ENCODE measurements at places on chromosomes 7 and 10. TPM values are rescaled to one million over a fixed set of nuclear protein-coding genes. Genes with fewer than 3 reads are reported as not detected.

DNA sequence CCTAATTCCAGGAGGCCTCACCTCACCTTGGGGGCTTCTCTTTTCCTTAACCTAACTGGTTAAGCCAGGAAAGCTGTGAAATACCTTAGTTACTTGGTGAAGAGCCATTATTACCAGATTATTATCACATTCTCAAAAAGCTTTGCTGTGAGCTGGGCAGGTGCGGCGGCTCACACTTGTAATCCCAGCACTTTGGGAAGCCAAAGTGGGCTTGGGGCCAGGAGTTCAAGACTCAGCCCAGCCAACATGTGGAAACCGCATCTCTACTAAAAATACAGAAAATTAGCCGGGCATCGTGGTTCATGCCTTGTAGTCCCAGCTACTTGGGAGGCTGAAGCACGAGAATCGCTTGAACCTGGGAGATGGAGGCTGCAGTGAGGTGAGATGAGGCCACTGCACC lies 102.4 kb upstream of the KLF6 start:
- DNase-seq = no peak

DNA sequence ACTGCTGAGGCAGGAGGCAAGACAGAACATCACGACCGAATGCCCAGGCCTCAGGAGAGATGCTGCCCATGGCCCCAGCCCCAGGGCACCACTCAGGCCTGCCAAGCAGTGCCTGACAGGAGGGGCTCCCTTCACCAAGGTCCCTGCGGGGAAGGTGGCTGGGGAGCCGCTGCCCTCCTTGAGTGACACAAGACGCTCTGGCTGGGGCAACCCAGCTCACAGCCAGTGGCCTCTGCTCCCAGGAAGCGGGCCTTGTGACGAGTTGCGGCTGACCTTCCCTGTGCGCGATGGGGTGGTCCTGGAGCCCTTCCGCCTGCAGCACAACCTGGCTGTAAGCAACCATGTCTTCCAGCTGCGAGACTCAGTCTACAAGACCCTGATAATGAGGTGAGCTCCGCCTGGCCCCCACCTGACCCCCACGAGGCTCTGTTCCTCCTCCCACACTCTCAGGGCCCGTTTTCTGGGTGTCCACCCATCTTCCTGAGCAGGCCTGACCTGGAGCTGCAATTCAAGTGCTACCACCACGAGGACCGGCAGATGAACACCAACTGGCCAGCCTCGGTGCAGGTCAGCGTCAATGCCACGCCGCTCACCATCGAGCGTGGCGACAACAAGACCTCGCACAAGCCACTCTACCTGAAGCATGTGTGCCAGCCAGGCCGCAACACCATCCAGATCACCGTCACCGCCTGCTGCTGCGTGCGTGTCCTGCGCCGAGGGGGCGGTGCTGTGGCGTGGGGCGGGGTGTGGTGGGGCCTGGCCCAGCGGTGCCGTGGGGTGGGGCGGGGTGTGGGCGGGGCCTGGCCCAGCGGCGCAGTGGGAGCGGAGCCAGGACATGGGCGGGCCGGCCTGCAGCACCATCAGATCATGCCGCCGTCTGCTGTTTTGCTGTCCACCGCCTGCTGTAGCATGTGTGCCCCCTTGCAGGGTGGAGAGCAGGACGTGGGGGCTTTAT lies 12.8 kb downstream of the ZMIZ2 start:
- no peak for DNase-seq

DNA sequence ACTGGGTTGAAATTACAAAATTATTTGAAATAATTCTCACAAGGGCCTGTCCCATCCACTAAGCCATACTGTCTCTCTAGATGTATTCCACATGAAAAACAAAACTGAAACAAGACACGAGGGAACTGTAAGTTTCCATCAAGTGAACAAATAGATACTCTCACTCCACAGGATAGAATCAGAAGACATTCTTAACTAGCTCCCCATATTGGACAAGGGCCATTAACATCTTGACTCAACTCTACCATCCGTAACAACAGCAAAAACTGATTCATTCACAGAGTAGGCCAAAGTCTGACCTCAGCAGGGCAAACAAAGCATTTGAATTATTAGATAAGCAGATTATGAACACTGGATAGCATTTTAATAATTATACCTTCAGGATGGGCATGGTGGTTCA lies 29.1 kb downstream of the UBE2H start:
- DNase-seq = peak; percentile 29

The TBX20 gene
- 0.96 TPM for total RNA-seq

The IFIT2 gene
- total RNA-seq = 3.5 TPM

The CALU gene
- total RNA-seq = 457 TPM

The NEBL gene
- 1.6 TPM for total RNA-seq
